Uterus (tissue), 4 donors: ENCODE measurements at places on chromosomes 7 and 10. TPM values are rescaled to one million over a fixed set of nuclear protein-coding genes. Genes with fewer than 3 reads are reported as not detected.

DNA sequence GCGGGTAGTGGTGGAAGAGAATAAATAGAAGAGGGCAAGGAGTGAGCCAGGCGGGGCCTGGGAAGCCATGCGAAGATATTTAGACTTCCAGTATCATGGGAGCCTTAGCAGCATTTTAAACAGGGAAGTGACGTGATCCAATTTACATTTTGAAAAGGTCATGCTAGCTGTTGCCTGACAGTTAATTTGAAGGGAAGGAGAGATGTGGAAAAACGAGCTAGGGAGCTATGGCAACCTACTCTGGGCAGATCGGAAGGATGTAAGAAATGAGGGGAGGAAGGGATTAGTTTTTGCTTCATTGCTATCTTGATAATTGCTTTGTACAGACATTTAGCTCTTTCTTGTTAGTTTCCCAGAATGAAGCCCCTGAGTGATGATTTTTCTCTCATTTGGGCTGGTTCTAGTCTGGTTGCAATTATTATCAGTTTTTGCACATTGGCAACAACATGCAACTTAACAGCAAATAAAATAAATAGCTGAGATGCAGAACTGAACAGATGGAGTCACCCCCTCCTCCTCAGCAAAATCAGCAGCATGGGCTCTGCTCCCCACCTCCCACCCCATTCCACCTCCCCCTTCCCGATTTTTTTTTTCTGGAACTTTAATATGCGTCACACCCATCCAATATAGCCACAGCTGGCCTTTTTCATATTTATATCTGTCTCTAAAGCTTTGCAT is 13.0 kb upstream of the CALU start:
- no peak overlapping the region for H3K27ac ChIP-seq
- no peaks in the 10 kb centered on the region for H3K4me1 ChIP-seq
- DNase-seq, result no peak

- no peaks in the 10 kb centered on the region for H3K36me3 ChIP-seq
- DNase-seq, result no peak
- H3K27me3 ChIP-seq, result no peaks in the 10 kb centered on the region
- no peaks in the 10 kb centered on the region for H3K4me1 ChIP-seq
- H3K27ac ChIP-seq, result no peak overlapping the region
- H3K4me3 ChIP-seq, result no peak overlapping the region
These were observed 86.3 kb downstream of the PRKCQ start for GRCh38 chr10:6493521-6494441.

DNA sequence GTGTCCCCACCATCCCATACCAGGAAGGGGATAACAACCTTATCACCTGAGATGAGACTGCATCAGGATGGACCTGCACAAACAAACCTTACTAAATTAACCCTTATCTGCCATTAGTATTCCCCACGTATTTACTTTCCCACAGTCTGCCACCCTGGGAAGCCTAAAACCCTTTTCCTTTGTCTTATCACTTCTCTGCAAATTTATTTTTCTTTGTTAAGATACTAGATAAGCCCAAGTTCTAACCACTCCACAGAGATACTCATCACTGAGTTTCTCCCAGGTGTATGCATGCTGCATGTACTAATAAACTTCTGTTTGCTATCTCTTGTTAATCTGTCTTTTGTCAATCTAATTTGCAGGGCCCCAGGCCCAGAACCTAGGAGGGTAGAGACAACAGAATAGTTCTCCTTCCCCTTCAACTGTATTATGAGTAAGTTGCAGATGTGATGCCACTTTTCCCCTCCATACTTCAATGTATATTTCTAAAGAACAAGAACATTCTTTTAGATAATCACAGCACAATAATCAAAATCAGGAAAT is 66.0 kb downstream of the ELMO1 start:
- no peak for DNase-seq
- H3K4me1 ChIP-seq, result no peaks in the 10 kb centered on the region
- H3K4me3 ChIP-seq, result no peak overlapping the region
- no peaks in the 10 kb centered on the region for H3K27me3 ChIP-seq

TMEM26 gene
- 35.7 TPM for total RNA-seq

DNA sequence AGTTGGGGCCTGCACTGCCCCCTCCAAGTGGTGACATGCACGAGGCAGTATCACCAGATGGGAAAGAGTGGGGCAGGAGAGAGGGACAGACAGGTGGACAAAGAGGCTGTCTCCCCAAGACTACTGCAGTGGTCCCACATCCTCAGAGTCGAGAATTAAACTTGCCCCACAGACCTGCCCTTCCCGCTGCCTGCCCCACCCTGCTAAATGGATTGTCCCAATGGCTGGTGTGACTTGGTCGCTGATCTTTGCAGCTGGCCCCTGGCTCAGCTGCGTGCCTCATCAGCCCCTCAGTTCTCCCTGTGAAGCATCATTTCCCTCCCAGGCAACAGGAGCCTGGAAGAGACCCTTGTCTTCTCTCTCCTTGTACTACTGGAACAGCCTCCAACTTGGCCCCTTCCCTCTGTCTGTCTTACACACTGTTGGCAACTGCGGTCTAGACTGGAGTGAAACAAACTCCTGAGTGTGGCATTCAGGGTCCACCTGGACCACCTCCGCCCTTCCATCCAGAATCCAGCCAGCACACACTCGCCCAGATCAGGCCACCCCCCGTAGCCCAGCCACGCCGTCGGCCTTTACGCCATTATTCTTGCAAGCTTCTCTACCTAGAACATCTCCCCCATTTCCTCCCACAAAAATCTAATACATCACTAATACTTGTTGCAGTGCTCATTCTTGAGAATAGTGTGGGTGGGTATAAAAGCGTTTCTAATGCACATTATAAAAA is 275.1 kb downstream of the CELF2 start:
- no peak overlapping the region for H3K27ac ChIP-seq
- H3K4me3 ChIP-seq, result no peak overlapping the region
- H3K27me3 ChIP-seq, result no peaks in the 10 kb centered on the region
- H3K4me1 ChIP-seq, result no peaks in the 10 kb centered on the region

DNA sequence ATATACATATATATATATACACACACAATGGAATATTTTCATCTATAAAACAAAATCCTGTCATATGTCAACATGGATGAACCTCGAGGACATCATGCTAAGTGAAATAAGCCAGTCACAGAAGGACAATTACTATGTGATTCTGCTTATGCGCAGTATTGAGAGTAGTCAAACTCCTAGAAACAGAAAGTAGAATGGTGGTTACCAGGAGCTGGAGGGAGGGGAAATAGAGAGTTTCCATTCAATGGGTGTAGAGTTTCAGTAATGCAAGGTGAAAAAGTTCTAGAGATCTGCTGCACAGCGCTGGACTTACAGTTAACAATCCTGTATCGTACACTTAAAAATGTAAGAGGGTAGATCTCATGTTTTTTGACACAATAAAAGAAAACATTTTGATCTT is 181.9 kb downstream of the CDCA7L start:
- no peak overlapping the region for H3K27ac ChIP-seq
- no peak overlapping the region for H3K4me3 ChIP-seq
- no peaks in the 10 kb centered on the region for H3K27me3 ChIP-seq
- DNase-seq, result no peak
- no peaks in the 10 kb centered on the region for H3K36me3 ChIP-seq
